RWPE2 (cell line): ENCODE measurements at places on chromosomes 6 and 20.

- DNase-seq = no peak
Measured at GRCh38 chr6:119727504-119728219, 378.1 kb upstream of the MAN1A1 start.

DNA sequence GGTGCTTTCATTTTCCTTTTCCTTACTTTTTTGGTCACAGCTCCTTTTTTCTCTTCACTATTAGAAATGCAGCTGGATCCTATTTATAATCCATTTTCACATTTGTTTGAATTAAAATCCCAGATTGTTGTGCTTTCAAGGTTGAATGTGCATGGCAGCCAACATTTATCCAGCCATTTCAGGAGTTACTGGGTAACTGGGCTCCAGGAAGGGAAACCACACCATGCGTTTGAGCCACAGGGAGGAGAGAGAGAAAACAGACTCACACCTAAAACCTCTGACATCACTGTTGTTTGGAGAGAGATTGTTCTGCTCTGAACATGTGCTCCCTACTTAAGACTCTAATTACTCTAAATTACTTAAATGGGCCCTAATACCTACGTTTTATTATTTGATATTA lies 173.4 kb downstream of the BMP2 start:
- no peak for DNase-seq

- DNase-seq = no peak
Measured at GRCh38 chr6:152651986-152652385, 14.8 kb upstream of the SYNE1 start.

GRCh38 chr6:45736134-45736533 lies 279.5 kb downstream of the CLIC5 start:
- no peak for DNase-seq

GRCh38 chr6:108805611-108806167 lies 42.5 kb upstream of the ARMC2 start:
- no peak for DNase-seq

- no peak for DNase-seq
Measured at GRCh38 chr20:7741866-7742265, 198.4 kb downstream of the HAO1 start.
